ENCODE measurements at places on chromosomes 5 and 9.

DNA sequence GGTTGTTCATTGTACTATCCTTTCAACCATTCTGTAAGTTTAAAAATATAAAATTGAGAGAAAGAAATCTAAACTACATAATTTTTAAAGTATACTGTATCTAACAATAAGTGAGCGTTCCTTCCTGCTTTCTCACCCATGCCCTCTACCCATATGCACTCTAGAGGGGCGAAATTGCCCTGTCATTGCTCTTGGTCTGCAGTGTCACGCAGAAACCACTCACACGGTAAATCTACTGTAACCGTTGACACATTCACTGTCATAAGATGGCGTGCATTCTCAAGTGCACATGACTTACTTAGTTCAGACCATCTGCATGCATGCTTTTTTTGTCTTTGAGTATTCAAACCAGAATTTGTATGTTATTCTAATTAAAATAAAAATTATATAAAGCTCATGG, 55.7 kb upstream of the NIPBL start:
- DNase-seq = no peak

GRCh38 chr5:174692982-174693422, 31.4 kb upstream of the MSX2 start:
- no peak for DNase-seq

GRCh38 chr9:113187929-113188595, 33.0 kb downstream of the FKBP15 start:
- peak; percentile 73 for DNase-seq

GRCh38 chr5:102800427-102800826, 45.3 kb downstream of the PAM start:
- DNase-seq = no peak

DNA sequence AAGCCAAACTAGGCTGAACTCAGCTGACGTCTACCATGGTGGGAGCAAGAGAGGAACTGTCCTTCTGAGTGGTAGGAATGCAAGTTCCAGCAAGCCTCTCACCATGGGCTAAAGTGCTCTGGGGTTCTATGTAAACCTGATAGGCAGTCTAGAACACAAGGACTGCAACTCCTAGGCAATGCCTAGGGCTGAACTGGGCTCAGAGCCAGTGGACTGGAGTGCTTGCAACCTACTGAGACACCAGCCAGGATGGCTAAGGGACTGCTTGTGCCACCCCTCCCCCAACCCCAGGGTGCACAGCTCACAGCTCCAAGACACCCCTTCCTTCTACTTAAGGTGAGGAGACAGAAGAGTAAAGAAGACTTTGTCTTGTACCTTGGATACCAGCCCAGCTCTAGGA, 12.1 kb upstream of the RCL1 start:
- no peak for DNase-seq

- DNase-seq = no peak
These were observed 378.3 kb downstream of the BRINP1 start for GRCh38 chr9:118990949-118991348.

DNA sequence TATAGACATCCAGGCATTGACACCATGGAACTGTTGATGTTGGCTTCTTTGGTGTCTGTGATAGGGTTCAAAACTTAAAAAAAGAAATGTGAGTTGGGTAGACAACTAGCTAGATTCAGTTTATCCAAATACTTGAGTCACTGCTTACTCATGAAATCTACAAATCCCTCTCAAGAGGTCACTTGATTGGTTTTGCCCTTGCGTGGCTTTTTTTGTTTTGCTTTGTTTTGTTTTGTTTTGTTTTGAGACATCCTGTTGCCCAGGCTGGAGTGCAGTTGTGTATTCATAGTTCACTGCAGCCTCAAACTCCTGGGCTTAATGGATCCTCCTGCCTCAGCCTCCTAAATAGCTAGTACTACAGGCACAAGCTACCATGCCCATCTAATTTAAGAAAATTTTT, 10.5 kb upstream of the ENTREP1 start:
- no peak for DNase-seq

- DNase-seq = no peak
These were observed 182.4 kb upstream of the MAP3K1 start for GRCh38 chr5:56632939-56633338.

- DNase-seq = no peak
These were observed 208.3 kb upstream of the ITGA1 start for GRCh38 chr5:52579391-52579790.

- no peak for DNase-seq
These were observed 166.0 kb downstream of the CDH9 start for GRCh38 chr5:26872337-26872736.

- DNase-seq = no peak
These were observed 3.0 kb downstream of the SLC12A7 start for GRCh38 chr5:1108865-1109174.
